Stimulated activated CD8-positive, alpha-beta memory T cell treated with anti-CD3 and anti-CD28 coated beads, Interleukin-7, amount 100 ng/mL, for 1 hour (primary cell): ENCODE measurements at places on chromosomes 1 and 21.

GRCh38 chr1:207873055-207873890, 37.7 kb downstream of the CD34 start:
- DNase-seq: no peak

DNA sequence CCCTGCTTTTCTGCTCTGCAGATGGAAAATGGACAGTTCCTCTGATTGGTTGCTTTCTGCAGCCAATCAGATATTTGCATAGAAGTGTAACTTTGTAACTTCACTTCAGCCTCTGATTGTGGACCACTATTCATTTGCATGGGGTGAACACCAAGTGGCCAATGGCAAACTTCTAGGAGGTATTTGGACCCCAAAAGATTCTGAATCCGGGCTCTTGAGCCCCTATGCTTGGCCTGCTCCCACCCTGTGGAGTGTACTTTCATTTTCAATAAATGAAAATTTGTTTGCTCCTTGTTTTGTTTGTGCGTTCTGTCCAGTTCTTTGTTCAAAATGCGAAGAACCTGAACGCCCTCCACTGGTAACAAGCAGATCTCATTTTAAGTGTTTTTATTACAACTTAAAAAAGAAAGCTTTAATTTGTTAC, 6.4 kb upstream of the GSTM4 start:
- no peak for DNase-seq

- DNase-seq: no peak
Observed at GRCh38 chr1:204837440-204838084, 33.1 kb upstream of the NFASC start.

DNA sequence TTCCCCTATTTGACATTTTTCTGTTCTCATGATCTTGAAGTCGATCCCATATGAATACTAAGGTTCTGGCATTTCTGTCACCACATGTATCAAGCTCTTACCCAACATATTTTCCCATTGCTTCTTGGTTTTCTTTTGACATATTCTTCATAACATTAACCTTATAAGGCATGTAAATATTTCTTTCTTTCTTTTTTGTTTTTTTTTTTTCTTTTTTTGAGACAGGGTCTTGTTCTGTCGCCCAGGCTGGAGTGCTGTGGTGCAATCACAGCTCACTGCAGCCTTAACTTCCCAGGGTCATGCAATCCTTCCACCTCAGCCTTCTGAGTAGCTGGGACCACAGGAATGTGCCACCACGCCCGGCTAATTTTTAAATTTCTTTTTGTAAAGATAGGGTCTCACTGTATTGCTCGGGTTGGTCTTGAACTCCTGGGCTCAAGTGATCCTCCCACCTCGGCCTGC, 33.1 kb upstream of the ERRFI1 start:
- no peak for DNase-seq

- DNase-seq: no peak
Observed at GRCh38 chr1:149848340-149849110, 50.8 kb upstream of the BOLA1 start.

- DNase-seq: peak; percentile 15
Observed at GRCh38 chr1:86703696-86704457, 499 bp upstream of the SH3GLB1 start.

DNA sequence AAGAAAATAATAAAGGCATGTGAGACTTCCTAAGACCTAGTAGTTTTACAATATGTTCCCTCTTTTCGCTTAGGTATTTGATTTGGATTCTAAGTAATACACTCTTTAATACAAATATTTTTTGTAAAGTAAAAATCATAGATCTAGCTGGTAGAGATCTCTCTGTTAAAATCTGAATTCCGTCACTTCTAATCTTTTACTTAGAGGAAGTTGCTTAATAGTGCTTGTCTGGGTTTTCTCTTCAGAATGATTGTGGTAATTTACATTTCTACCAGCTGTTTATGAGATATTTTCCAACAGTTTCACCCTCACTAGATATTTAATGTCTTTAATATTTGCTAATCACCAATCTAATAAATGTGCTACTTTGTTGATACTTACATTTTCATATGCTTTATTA, 23.3 kb downstream of the RBM11 start:
- no peak for DNase-seq

DNA sequence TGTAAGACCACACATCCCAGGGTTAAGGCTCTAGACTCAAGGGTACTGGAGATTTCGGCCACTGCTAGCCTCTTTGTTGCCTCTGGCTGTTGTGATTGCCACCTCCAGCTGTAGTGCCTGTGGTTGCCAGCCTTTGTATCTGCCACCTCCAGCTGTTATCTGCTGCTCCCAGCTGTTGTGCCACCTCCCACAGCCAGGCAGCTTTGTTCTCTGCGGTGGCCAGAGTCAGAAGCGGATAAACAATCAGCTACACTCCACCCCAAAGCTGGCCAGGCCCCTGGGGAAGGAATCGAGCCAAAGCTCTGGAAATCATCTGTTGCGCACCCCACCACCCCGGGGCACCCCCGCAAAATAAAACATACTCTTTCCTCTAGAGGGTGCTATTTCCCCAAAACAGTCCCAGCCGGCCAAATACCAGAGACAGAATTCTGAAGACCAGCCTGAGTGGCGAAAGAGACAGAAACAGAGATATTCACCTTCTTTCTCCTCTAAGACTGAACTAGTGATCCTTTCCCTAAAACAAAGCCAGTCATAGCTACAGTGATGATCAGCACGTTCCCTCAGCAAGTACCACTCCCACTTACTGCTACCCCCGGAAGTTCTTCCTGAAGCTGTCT, 14.8 kb upstream of the PIGM start:
- no peak for DNase-seq

GRCh38 chr1:54547601-54548388, at the start of gene ACOT11:
Gene ACOT11 (plus strand): TSS chr1:54548228. CDS start chr1:54548310, 82 bp downstream.
- DNase-seq: no peak

- no peak for DNase-seq
Observed at GRCh38 chr1:200588698-200589097, 31.9 kb downstream of the KIF14 start.

DNA sequence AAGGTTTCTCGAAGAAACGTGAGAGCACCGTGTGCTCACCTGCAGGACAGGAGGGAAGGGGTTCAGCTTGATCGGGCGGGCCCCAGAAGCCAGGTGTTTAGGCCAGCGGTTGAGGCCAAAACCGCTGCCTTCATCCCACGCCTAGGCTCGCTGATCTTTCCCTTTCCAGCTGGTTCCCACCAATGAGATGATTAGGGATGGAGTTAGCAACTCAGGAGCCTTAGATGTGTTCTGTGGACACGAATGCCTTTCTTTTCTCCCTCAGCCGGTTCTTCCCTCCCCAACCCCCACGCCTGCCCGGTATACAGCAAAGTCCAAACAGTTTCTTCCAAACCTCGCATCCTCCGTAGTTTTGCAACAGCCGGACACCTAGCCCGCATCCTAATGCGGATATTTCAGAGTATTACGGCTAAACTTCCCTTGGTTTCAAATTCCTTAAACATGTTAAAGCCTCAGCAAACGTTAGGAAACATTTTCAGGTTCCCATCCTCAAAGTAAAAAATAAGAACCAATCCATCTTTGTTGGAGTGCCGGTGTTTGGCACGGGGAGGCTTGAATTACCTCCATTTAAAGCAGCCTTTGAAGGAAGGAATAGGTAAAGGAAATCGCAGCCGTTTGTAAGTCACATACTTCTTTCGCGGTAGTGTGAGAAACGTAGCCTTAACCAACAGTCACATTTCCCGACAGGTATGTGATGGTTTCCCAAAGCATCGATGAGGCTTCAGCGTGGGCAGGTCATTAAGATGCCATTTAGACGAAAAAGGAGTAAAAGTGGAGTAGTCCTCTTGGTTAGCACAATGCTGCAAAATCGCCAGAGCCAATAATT, 1.1 kb downstream of the LRRC8C start:
- DNase-seq: no peak

DNA sequence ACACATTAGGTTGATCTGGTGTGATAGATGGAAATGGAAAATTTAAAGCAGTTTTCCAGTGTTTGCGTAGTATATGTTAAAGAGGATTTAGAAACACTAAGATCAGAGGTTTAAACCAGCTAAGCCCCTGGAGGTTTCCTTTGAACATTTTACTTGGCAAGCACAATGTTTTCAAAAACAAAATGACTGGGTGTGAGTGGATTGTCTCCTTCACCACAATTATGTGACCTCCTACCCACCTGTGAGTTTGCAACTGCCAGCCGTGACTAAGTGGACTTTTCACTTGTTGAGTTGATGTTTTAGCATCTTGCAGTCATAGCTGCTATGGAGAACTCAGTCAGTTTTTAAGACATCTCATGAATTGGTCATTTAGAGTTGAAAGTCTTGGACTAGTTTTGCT, 4.7 kb downstream of the CCDC190 start:
- DNase-seq: no peak

DNA sequence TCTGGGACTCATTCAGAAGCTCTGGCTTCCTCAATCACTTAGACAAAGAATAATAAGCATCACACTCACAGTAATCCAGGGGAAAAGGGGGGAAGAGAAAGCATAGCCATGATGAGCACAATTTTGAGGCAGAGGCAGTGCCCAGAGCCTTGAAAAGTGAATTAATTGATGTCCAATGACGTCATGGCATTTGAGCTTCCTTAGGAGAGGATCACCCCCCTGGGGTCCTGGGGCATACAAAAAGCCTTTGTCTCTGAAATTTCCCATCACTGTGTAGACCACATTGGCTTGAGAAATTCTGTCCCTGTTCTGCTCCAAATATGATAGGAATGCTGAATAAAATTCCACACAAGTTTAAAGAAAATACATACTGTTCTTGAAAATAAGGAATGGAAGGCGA, 84.3 kb upstream of the COA6 start:
- no peak for DNase-seq

- DNase-seq: no peak
Observed at GRCh38 chr1:218475275-218475674, 130.1 kb downstream of the TGFB2 start.

- DNase-seq: no peak
Observed at GRCh38 chr1:212281590-212281989, 3.6 kb upstream of the PPP2R5A start.

DNA sequence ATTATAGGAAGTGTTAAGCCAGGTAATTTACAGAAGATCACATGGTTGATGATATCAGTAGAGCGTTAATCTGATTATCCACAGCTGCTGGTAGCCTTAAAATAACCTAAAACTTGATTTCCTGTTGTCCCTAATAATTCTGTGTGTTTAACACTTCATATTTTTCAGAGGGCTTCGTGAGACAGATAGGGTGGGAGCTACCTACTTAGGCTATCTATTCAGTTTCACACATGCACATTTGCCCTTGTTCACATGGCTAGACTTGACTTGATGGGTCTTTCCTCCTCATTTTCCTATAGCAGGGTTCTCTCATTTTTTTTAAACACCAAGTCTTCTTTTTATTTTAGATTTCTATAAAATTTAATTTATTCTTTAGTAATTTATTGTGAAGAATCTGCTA, 11.0 kb downstream of the BACH1 start:
- no peak for DNase-seq

DNA sequence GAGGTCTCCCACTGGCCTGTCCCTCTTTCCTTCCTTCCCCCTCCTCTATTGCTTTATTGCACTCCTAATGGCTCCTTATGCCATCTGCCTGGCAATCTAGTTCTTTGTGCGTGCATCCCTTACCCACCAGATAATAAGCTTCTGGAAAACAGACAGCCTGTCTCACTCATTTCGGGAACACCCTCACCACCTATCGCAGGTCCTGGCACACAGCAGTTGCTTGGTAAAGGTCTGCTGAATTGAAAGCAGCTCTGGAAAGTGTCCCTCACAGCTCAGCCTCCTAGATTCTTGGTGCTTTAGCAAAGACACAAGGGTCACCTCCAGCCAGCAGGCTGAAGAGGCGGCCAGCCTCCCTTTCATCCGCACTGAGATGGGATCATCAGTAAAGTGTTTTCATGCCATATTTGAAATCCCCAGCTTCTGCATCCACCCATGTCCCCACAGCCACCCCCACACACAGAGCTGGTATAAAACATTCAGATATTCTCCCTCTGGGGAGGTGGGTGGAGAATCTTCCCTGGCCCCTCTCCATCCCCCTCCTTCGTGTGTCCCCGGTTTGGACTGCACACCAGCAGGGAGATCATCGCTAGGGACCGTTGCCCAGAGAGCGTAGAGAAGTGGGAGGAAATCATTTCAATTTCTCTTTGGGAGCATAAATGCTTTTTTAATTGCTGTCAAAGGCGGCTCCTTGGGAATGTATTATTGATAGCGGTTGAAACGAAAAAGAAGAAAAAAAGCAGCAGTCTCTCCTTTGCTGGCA, 29.1 kb upstream of the ATP2B4 start:
- DNase-seq: no peak

DNA sequence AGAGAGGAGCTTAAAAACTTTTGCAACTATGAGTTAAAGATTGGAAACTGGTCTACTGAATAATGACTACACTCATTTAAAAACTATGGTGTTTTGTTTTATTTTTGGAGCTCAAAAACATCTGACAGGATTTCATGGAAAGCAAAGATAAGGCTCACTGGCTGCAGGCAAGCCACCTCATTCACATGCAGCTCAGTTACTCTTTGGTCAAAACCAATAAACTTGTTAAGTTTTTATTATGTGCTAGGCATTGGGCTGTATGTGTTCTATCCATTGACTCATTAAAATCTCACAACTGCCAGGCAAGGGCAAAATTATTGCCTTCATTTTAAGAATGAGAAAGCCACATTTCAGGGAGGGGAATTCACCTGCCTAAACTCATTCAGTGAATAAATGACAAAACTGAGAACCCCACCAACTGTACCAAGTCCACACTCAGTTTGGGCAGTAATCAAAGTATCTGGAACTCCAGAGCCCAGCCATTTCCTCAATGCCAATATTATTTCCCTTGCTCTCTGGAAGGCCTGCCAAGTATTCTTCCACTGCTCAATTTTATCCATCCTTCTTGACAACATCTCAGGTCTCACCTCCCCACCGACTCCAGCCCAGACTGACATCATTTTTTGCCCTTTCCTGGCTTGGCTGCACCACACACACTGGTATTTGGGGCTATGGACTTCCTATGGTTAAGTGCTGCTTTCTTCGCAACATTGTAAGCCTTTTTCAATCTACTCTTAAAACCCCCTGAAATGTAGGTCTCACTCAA, 401.1 kb upstream of the NFIA start:
- no peak for DNase-seq

- no peak for DNase-seq
Observed at GRCh38 chr21:34158866-34159835, 85.8 kb downstream of the MRPS6 start.

DNA sequence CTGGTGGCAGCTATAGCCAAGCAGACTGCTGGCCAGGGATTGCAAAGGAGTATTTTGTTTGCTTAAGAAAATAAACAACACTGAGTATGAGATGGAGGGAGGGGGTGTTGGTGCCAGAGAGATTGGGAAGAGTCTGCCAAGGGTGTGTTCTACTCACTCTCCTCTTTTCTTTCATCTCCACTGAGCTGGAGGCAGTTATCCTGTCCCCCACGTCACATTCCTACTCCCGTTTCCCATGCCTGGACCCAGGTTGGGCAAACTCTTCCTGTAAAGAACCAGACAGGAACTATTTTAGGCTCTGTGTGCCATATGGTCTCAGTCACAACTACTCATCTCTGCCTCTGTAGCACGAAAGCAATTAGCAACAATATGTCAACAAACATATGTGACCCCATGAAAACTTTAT, 1.4 kb upstream of the IL24 start:
- DNase-seq: no peak

GRCh38 chr1:61518670-61519400, 206.1 kb downstream of the TM2D1 start:
- DNase-seq: no peak
